Frontal cortex (tissue), 4 donors: ENCODE measurements at places on chromosomes 11 and 22.

DNA sequence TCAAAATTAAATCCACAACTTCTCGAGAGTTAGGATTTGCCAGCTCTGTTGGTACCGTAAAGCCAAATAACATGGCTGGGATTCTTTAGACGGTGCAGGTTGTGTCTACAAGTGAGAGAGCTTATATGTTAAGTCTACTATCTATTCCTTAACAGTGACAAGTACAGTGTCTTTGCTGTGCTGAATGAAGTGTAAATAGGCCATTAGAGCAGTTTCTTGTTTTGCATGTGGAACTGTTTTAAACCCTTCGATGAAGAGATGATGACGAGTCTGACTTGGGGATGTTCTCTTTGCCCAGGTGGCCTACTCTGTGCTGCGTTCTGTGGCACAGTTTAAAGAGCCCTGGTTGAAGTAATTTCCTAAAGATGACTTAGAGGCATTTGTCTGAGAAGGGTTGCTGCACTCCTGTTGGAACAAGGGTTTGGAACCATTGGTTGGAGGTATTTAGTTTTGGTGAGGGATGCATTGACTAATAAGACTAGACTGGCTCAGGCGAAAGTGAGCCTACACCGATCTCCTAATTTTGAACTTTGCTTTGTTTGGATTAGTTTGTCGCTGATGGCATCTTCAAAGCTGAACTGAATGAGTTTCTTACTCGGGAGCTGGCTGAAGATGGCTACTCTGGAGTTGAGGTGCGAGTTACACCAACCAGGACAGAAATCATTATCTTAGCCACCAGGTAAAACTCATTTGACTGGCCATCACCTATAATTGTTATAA lies 988 bp downstream of the RPS3 start:
- no peak for DNase-seq

DNA sequence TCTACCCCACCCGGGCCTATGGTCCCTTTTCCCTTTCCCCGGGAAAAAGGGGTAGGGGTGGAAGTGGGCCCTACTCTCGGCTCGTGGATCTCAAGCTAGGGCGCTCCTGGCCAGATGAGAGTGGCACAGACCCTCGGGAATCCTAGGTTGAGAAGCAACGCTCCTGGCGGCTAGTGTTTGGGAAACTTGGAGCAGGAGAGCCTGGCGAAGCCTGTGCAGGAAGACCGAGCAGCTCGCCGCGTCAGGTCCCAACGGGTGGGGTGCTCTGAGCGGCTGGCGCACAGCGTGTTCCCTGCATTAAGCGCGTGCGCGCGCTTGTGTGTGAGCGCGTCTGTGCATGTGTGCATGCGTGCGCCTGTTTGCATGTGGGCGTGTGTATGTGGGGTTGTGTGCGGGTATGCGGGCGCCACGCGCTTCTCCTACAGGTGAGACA lies 7.1 kb upstream of the FLI1 start:
- peak; percentile 15 for DNase-seq

GRCh38 chr11:124745835-124746620 lies 6.0 kb downstream of the VSIG2 start:
- DNase-seq: no peak

GRCh38 chr11:69131644-69132300 lies 24.0 kb upstream of the SMIM38 start:
- DNase-seq: peak; percentile 67

- DNase-seq: peak; percentile 18
These were observed 101.0 kb downstream of the PTPRJ start for GRCh38 chr11:48081151-48082010.

- no peak for DNase-seq
These were observed 1.5 kb downstream of the OLFML1 start for GRCh38 chr11:7486781-7487140.

GRCh38 chr11:36350137-36350513 lies 54.0 kb downstream of the PRR5L start:
- no peak for DNase-seq

- no peak for DNase-seq
These were observed 2.0 kb downstream of the PRDM10 start for GRCh38 chr11:130000552-130001176.

DNA sequence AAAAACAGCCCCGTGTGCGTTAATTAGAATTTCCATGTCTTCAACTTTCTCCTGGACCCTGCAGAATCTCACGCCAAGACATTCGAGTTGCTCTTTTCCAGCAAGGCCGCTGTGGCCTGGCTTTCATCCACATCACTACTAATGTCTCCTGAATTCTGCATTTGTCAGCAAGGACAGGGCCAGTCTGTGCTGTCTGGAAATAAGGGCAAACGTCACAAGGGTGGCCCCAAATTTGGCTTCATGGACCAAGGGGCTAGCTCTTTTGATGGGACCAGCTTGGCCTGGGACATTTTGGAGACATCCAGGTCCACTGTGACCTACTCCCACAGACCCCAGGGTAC lies 33.4 kb downstream of the KCNQ1OT1 start:
- no peak for DNase-seq

GRCh38 chr11:122864386-122865115 lies 18.0 kb upstream of the JHY start:
- DNase-seq: no peak
